Breast epithelium (tissue), 4 donors: ENCODE measurements at places on chromosomes 16 and 17. TPM values are rescaled to one million over a fixed set of nuclear protein-coding genes. Genes with fewer than 3 reads are reported as not detected.

Gene CCDC200
- total RNA-seq, result not detected

Gene SNX20
- total RNA-seq, result 1.3 TPM

Gene SF3B3
- 133 TPM for total RNA-seq

Gene OR3A3
- total RNA-seq, result not detected

Gene ACSM2B
- not detected for total RNA-seq

Gene ZNF423
- 5.9 TPM for total RNA-seq

Gene ARHGAP23
- total RNA-seq, result 21.1 TPM

Gene USP6
- 0.33 TPM for total RNA-seq

Gene C1QL1
- total RNA-seq, result 0.98 TPM

Gene ATAD5
- 3.1 TPM for total RNA-seq

Gene KRTAP2-3
- not detected for total RNA-seq

Gene PRAC2
- total RNA-seq, result not detected

Gene CSH2
- not detected for total RNA-seq

Gene DNAI2
- total RNA-seq, result not detected

Gene CCL18
- total RNA-seq, result not detected

Gene BICDL2
- 31.5 TPM for total RNA-seq

Gene HOXB5
- total RNA-seq, result 2.0 TPM

Gene CMTM2
- total RNA-seq, result not detected

Gene CDC6
- 0.80 TPM for total RNA-seq

Gene MPRIP
- total RNA-seq, result 136 TPM

Gene TP53TG3B
- not detected for total RNA-seq

Gene EIF3CL
- total RNA-seq, result 188 TPM

Gene GUCY2D
- total RNA-seq, result 0.15 TPM

Gene FOXL1
- total RNA-seq, result 1.5 TPM

Gene CHST6
- total RNA-seq, result not detected

Gene CCDC144A
- total RNA-seq, result 3.9 TPM

Gene RNF43
- total RNA-seq, result 8.5 TPM

Gene EME1
- 0.64 TPM for total RNA-seq

Gene KRTAP4-5
- not detected for total RNA-seq

Gene CNTD1
- total RNA-seq, result not detected
